ENCODE measurements at places on chromosomes 1 and 21. TPM values are rescaled to one million over a fixed set of nuclear protein-coding genes. Genes with fewer than 3 reads are reported as not detected.

SV2A gene
- total RNA-seq = 3.3 TPM

HSD3B1 gene
- total RNA-seq = not detected

PCSK9 gene
- total RNA-seq = 18.7 TPM

CYP4A22 gene
- not detected for total RNA-seq

GRHL3 gene
- not detected for total RNA-seq

TADA1 gene
- 7.5 TPM for total RNA-seq

CFHR1 gene
- total RNA-seq = not detected

- no peak overlapping the region for H3K4me3 ChIP-seq
- DNase-seq = no peak
- H3K4me1 ChIP-seq = no peaks in the 10 kb centered on the region
- H3K27me3 ChIP-seq = no peaks in the 10 kb centered on the region
- no peak overlapping the region for H3K27ac ChIP-seq
- no peaks in the 10 kb centered on the region for H3K36me3 ChIP-seq
Measured at GRCh38 chr1:38173157-38173831, 126.7 kb upstream of the POU3F1 start.

GRCh38 chr1:55063577-55063942, 24.2 kb downstream of the PCSK9 start:
- H3K4me1 ChIP-seq = no peaks in the 10 kb centered on the region
- no peaks in the 10 kb centered on the region for H3K27me3 ChIP-seq
- DNase-seq = no peak
- no peak overlapping the region for H3K27ac ChIP-seq
- peaks cover 3% of the 10 kb centered on the region for H3K36me3 ChIP-seq

DNA sequence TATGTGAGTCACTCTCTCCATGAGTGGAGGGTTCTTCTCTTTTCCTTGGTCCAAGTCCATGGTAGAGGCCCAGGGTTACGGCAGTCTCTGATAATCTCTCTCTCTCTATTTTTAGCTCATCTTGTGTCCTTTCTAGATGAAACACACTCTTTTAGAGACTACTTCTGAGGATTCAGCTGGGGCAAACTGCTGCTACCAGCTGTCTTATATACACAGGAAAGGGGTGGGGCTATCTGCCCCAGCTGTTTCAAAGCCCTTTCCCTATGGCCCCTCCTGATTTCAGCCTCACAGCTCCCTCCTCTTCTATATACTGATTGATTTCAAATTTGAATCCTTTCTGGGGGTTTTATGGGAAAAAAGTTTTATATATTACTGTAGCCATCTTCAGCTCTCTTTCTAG, 324.8 kb downstream of the RWDD3 start:
- H3K27me3 ChIP-seq = no peaks in the 10 kb centered on the region
- no peaks in the 10 kb centered on the region for H3K36me3 ChIP-seq
- H3K4me1 ChIP-seq = no peaks in the 10 kb centered on the region
- H3K4me3 ChIP-seq = no peak overlapping the region

GRCh38 chr1:177351361-177352108, 180.8 kb downstream of the BRINP2 start:
- H3K27ac ChIP-seq = no peak overlapping the region
- H3K36me3 ChIP-seq = no peaks in the 10 kb centered on the region
- no peaks in the 10 kb centered on the region for H3K27me3 ChIP-seq
- H3K4me3 ChIP-seq = no peak overlapping the region
- no peaks in the 10 kb centered on the region for H3K4me1 ChIP-seq

DNA sequence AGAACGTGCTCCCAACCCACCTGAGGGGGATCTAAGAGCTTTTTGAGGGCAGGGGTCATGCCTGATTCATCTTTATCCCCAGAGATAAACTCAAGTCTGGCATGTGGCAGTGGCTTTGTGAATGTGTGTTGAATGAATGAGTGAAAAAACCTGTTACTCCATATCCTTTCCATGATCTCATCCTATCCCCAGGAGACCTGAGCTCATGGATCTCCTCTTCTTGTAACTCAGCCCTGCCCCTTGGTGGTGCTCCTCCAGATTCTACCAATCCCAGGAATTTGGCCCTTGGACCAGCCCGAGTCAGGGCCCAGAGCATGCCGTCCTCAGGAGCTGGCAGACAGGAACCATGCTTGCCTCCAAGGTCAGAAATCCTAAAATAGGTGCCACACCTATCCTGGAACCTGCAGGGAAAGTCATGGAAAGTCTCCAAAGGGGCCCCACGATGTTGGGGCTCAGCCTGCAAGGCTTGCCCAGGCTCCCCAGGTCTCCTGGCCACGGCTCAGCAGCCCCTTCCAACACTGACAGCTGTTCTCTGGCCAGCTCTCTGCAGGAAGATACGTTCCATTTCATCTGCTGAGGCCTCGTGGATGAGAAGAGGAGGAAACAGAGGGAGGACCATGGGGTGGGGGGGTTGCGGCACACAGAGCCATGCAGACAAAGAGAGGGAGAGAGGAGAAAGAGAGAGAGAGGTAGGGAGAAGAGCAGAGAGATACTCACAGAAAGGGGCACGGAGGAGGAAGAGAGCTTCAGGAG, 214.6 kb downstream of the TRABD2B start:
- peaks cover 4% of the 10 kb centered on the region for H3K4me1 ChIP-seq
- no peaks in the 10 kb centered on the region for H3K36me3 ChIP-seq
- no peak overlapping the region for H3K27ac ChIP-seq

DNA sequence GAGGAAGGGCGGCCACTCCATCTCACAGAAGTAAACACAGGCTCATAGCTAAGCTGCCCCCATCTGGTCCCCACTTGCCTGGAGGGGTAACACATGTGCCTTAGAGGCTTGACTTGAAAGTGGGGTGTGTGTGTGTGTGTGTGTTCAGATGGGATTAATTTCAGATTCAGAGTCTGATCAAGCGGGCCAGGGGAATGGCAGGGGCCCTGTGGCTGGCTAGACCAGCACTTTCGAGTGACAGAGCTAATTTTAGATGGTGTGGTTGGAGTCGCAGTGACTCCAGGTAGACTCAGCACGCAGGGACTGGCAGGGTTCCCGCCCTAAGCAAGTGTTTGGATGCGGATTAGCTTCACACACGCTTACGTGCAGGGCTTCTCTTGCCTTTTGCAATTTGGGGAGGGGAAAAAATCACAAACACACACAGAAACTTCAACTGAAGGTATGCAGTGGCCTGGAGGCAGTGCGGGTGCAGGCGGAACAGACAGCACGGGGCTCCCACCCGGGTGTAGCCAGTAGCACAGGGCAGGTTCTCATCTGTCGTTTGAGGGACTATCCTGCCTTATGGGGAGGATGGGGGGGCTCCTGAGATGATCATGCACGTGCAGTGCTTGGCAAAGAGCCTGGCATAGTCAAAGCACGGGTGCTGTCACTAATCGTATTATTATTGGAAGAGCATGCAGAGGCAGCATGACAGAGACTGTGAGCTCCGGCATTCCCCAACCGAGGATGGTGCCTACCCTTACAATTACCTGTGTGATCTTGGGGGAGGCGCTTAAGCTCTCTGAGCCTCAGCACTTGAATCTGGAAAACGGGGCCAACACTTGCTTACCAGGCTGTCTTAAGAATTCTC, 1.3 kb downstream of the EDN2 start:
- H3K4me3 ChIP-seq = no peak overlapping the region
- peaks cover 12% of the 10 kb centered on the region for H3K27me3 ChIP-seq
- peaks cover 35% of the 10 kb centered on the region for H3K4me1 ChIP-seq
- H3K36me3 ChIP-seq = no peaks in the 10 kb centered on the region
- DNase-seq = no peak
- no peak overlapping the region for H3K27ac ChIP-seq

DNA sequence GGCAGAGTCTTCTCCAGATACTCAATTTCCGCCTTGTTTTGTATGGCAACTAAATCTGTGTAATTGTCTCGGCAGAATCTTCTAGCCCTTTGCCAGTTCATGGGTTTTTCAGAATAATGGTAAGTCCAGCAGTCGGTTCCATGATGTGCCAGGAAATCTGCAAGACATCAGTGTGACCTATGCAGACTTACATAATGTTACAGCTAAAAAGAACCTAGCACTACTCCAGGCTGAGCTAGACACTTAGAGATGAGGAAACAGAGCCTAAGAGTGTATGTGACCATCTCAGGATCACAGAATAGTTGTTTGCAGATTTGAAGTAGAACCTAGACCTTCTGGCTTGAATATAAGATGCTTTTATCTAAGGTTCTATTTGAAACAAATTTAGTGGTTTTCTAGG, 2.8 kb downstream of the SELL start:
- DNase-seq = no peak
- peak overlapping the region; percentile 54 for H3K27ac ChIP-seq
- H3K27me3 ChIP-seq = no peaks in the 10 kb centered on the region
- H3K36me3 ChIP-seq = no peaks in the 10 kb centered on the region
- H3K4me3 ChIP-seq = no peak overlapping the region
- no peaks in the 10 kb centered on the region for H3K4me1 ChIP-seq

DNA sequence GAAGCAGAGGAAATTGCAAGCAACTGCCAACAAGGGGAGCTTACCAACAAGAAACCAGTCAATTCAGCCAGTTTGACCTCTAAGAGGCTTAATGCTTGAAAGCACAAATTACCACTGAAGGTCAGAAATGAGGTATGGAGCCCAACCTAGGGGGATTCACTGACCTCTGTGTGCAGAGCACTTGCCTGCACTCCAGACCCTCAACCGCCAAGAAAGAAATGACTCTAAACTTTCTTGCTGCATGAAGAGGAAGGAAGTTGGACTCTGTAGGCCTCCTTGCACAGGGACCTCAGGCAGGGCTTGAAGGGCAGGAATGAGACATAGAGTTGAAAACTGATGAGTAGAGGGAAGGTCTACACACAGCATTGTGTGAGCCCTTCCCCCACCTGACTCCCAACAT, 10.0 kb downstream of the ARMH1 start:
- H3K36me3 ChIP-seq = no peaks in the 10 kb centered on the region
- H3K27ac ChIP-seq = no peak overlapping the region
- peak; percentile 32 for DNase-seq

Data from left lung (tissue), 14 donors.